SHP77 treated with DMSO at 0.1 percent for 48 hours (cell line): ENCODE measurements at places on chromosomes 16 and 17.

DNA sequence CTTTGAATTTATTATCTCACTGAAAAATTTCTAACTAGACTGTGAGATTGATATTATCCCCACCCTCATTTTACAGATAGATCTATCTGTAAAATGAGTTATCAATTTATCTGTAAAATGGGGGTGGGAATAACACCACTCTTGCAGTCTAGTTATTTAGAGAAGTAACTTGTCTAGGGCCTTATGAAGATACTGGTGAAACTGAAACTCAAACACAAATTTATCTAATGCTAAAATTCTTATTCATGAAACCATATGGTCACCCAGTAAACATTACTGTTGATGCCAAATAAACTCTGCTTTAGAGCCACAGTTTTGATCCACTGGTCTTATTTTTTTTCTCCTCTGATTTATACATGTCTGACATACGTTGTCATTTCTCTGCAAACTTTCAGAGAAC is 52.1 kb upstream of the SMIM36 start:
- no peak for DNase-seq

- no peak for DNase-seq
Observed at GRCh38 chr17:80497726-80498241, 21.4 kb upstream of the NPTX1 start.

DNA sequence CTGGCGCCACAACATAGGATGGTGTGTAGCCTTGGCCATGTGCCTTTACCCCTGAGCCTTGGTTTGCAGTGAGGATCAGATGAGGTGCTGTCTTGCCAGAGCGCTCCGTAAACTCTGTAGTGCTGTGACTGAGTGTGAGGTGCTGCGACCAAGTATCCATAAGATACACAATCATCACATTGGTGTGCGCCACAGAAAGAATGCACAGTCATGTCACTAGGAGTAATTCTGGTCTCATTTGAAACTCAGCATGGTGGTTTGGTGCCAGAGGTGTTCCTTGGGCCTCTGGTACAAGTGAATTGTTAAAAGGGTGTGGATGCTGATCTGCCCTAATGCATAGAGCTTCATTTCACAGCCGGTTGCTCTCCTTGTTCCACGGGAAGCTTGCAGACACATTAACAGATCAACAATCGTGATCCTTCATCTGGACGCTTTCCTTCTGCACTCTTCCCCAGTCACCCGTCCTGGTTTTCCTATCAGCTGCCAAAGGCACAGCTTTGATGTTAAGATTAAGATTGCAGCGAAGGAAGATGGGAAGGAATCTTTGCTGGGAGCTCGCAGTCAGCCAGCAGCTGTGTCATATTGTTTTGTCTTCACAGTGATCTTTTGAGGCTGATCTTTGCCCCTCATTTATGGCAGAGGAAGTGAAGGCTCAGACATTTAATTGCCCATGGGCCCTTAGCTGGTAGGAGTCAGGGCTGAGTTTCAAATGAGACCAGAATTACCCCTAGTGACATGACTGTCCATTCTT is 79.1 kb downstream of the KSR1 start:
- no peak for DNase-seq

DNA sequence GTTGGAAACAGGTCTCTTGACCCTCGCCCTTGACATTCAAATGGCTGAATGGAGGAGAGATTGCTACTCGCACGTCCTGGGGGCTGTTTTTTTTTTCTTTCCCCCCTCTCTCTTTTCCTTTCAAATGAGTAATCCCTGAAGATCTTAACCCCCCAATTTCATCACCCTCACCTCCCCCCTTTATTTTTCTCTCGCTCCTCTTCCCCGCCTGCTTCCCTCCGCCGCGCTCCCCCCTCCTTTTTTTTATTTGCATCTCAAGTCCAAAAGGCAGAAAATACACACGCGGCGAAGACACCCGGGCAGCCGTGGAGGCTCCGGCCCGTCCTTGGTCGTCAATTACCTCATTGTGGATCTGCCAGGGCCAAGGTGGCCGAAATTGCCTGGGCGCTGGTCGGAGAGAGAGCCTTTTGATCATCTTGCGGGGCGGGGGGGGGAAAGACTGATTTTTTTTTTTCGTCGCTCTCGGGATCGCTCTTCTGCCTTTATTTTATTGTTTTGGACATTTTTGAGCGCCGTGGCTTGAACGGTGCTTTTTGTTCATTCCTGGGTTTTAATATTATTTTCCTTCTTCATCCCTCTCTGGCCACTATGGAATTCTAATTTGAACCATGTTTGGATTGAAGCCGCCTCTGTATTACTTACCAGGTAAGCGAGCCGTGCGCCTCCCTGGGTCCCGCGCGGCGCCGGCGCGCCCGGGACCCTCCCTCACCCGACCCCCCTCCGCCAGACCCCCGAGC is 57.2 kb upstream of the GSE1 start:
- no peak for DNase-seq

- no peak for DNase-seq
Observed at GRCh38 chr17:79890706-79891105, 51.5 kb upstream of the CBX4 start.

- no peak for DNase-seq
Observed at GRCh38 chr16:82506692-82507670, 119.8 kb upstream of the CDH13 start.

DNA sequence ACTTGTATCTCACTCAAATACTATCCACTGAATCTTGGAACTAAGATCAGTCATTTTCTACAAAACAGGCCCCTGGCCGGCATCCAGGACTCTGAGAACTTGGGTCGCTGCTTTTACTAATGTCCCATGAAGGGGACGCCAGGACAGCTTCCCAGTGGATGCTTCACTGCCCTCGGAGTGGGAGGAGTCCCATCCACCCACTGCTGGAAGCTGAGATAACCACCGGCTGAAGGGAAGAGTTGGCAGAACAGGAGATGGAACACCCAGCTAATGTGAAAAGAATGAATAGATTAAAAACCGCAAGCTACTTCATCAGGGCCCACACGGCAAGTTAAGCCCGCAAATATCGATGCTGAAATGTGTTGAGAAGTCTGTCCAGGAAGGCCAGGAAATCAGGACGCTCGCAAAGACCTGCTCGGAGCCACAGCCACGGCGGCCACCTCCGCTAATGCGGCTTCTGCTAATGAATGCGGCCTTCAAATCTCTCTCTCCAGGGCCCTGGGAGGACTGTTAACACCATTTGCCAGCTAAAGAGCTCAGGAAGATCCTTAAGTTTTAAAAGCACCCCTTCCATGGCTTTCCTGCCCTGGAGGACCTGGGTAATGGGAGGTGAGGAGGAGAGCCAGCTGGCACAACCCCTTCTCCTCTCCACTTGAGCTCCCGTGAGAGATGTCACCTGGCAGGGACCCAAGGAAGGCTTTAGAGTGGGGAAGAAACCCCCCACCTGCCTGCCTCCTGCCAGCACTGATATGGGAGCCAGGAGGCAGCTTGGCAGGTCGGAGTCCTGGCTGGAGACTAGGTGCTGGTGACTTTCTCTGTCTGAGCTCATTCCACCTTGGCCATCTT is 226.6 kb upstream of the RPL38 start:
- DNase-seq = no peak

- no peak for DNase-seq
Observed at GRCh38 chr16:89791278-89791995, 25.0 kb downstream of the FANCA start.

- no peak for DNase-seq
Observed at GRCh38 chr17:77456271-77456950, 315.6 kb downstream of the SEC14L1 start.

- DNase-seq = no peak
Observed at GRCh38 chr16:53546988-53547391, 44.0 kb upstream of the AKTIP start.

DNA sequence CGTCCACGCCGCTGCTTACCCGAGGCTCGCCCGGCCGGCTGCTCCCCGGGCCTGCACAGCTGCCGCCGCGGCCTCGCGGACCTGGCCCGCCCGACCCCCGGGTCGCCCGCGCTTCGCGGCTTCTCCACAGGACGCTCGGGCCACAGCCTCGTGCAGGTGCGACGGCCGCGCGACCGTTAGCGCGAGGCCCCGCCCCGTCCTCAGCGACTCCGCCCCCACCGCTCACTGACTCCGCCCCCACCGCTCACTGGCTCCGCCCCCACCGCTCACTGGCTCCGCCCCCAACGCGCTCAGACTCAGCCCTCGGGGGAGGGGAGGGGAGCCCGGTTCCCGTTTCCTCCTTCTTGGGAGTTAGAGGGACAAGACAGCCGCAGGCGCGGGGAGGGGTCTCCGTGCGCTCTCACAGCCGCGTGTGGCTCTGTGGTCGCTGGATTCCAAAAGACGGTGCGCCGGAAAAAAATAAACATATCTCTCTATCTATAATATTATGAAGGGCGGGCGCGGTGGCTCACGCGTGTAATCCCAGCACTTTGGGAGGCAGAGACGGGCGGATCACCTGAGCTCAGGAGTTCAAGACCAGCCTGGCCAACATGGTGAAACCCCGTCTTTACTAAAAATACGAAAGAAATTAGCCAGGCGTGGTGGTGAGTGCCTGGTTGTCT is at the start of gene MEIOB:
MEIOB (minus strand) TSS at position 191 of the 662 bp plus-strand sequence. CDS start 3,989 bp downstream, outside the sequence.
- no peak for DNase-seq

DNA sequence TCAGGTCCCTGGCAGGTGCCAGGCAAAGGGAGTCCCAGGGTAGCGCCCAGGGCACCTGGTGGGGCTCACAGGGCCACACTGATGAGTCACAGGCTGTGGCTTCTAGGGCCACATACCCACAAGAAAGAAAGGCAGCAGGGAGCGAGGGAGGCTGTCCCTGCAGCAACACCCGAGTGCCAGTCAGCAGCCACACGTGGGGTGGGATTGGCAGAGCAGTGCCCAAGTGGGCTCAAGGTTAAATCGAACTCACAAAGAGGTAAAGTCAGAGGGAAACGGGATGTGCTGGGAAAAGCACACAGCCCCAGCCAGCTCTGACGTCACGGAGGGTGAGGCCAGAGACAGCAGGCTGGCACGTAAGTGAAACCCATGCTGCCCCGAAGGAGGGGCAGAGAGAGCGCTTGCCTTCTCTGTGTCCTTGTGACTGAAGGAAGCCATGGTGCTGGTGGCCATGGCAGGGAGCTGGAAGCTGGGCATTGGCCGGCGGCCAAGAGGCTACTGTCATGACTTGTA is 33.8 kb downstream of the FA2H start:
- peak; percentile 61 for DNase-seq

DNA sequence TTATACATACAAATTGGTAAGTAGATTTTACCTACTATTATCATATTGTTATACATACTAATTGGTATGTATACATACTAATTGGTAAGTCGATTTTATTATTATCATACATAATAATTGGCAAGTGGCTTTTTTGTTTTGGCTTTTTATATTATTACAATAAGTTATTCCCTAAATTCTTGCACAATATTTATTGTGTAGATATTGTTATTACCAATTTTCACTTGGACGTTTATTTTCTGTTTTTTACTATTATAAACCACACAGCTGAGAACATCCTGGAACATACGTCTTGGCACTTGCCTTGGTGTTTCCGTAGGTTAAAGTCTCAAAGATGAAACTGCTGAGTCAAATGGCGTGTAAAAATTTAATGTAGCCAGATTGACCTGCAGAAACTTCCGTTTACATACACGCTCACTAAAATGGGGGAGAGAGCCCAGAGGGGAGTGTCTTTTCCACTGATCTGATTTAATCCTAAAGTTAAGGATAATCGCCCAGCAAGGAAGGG is 18.9 kb downstream of the GNGT2 start:
- peak; percentile 94 for DNase-seq

DNA sequence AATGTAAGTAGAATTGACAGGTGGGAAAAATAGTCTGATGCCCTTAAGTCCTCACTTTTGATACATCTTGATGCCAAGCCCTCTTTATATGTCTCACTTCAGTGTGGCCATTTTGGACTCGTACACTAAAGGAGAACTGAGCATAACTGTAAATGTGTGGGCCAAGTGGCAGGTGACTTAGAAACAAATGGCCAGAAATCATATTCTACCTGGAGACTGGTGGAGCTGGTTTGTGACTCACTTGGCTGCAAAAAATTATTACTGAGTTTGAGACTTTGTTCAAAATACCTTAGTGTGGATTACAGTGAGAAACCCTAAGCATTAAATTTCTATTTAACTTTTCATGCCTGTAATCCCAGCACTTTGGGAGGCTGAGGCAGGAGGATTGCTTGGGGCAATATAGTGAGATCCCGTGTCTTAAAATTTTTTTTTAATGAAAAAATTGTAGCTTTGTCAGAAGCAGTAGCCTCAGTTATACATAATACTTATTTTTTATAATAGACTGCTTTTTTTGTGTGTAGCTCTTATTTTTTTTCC is 5.0 kb downstream of the HAPSTR1 start:
- DNase-seq = no peak

- DNase-seq = no peak
Observed at GRCh38 chr17:73410586-73411312, 98.9 kb upstream of the CDC42EP4 start.

- no peak for DNase-seq
Observed at GRCh38 chr17:3528403-3528851, 29.2 kb downstream of the TRPV3 start.

DNA sequence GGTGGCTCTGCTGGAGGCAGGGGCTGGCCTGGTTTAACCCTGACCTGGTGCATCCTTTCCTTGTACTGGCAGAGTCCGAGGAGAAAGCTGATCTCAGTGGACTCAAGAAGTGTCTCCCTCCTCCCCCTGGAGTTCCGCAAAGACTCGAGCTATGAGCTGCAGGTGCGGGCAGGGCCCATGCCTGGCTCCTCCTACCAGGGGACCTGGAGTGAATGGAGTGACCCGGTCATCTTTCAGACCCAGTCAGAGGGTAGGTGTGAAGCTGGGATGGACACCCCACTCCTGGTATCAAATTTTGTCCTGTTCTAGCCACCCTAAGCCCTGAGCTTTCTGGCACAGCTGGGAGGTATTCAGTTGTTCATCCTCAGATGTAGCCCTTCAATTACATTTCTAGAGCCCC is 42.5 kb downstream of the IL21R start:
- DNase-seq = no peak

DNA sequence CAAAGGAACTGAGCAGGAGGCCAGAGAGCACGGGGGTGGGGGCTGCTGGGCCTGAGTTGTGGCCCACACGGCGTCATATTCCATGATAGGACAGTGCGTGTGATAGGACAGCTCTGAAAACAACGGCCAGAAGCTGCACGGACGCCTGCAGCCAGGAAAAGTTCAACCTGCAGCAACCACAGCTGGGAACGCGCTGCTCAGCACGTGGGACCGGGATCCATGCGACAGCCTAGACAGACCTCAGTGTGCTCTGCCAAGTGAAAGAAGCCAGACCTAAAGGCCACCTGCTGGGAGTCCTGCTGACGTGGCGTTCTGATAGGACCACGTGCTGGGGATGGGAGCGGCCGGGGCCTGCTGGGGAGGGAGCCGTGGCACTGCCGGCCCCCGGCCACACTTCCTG is 21.6 kb downstream of the CTU2 start:
- DNase-seq = peak; percentile 81
